ENCODE measurements at places on chromosomes 7 and 10.

DNA sequence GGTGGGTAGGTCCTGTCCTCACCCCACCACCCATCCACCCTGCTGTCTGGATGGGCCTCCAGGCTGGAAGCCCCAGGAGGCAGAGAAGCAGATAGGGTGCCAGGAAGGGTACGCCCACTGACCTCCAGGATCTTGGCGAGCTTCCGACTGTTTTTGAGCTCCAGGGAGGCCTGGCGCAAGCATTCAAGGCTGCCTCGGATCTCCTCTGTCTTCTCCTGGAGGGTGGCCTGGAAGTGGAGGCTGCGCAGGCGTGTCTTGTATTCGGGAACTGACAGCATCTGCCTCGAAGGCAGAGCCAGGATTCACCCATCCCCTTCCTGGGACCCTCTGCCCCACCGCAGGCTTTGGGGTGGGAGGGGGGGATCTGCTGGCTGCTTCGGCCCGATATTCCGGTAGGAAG is 48.4 kb downstream of the GRID2IP start:
- DNase-seq: no peak

DNA sequence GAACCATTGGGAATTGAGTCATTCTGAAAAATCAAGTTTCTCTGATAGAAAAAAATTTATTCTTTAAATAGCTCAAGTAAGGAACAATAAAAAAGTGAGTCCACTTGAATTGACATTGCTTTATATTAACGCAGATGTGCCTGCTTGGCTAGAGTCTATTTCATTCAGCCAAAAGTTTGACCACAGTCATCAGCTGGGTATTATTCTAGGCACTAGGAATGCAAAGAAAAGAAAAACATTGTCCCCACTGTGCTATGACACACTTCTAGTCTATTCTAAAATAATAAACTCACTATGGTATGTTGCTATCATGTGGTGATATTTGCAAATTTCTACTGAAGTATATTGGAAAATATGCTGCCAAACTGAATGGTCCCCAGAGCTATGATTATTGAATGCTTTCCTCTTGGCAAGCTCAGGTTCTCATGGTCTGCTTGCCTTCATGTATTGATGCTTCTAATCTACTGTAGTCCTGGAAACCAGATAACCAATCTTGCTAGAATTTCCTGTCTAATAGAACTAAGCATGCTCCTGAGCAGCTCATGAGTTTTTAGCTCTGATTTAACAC is 8.3 kb downstream of the SFRP4 start:
- DNase-seq: no peak

DNA sequence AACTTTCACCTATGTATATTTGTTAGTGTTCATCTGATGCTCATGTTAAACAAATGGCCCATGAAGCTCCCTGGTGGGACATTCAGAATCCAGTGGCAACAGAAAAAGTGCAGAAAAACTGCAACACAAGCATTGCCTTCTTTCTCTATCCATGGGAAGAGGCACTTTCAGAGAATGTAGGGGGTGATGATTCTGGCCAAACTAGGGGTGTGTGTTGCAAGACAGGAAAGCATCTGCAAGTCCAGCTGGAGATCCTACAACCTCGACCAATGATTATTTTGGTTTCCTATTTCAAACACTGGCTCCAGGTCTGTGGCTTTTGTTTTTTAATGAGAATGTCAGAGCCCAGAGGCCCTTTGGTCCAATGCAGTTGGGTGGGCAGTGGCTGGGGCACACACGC is 198.7 kb downstream of the CXCL12 start:
- DNase-seq: no peak

DNA sequence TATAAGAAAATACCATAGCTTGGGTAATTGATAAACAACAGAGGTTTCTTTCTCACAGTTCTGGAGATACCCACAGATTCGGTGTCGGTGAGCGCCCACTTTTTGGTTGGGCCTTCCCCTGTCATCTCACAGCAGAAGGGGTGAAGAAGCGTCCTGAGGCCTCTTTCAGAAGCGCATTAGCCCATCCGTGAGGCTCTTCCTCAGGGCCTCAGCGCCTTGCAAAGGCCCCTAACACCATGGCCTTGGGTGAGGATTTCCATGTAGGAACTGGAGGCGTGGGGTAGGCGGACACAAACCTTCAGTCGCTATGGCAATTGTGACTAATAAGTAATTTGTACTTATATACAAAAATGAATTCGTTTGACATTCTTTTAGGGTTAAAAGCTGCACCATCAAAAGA is 316.0 kb downstream of the PTPRN2 start:
- no peak for DNase-seq

- no peak for DNase-seq
Observed at GRCh38 chr7:140200061-140200989, 23.5 kb upstream of the KDM7A start.

DNA sequence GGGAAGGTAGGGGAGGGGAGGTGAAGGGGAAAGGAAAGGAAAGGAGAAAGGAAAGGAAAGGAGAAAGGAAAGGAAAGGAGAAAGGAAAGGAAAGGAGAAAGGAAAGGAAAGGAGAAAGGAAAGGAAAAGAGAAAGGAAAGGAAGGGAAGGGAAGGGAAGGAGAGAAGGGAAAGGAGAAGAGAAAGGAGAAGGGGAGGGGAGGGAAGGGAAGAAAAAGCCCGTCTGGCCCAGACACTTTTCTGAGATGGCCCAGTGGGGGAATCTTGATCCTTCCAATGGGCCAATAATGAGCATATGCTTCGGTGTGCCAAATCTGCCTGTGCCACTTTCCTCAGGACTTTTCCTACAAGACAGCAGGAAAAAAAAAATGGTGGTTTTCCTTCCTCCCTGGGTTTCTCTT is 64.5 kb downstream of the CH25H start:
- no peak for DNase-seq

DNA sequence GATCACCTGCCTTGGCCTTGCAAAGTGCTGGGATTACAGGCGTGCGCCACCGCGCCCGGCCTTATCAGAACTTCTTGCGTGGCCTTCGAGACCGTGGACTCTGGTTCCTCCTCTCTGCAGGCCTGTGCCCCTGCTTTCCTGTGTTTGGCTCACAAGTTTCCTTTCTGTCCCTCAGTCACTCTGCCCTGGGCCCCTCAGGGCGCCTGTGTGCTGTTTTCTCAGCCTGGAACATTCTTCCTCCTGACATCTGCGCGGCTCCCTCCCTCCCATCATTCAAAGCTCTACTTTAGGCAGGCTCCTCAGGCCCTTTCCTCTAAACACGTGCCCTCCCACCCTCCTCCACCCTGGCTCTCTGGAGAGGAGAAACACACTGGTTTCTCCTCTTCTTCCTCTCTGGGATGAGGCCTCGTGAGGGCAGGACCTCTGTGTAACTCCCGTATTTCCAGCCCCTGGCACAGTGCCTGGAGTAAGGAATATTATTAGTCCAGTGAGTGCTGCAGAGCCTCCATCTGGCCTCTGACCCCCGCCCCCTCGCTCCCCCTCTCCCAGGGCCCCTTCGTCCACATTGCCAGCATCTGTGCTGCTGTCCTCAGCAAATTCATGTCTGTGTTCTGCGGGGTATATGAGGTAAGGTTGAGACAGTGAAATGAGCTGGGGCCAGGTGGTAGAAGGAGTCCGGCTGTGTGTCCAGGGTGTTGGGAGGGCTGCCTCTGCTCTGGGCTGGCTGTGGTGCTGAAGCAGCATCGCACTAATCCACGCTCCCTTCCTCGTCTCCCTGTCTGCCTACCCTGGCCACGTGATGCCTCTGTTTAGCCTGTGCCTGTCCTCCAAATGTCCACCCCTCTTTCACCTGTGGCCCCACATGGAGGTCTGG is 7.1 kb downstream of the CLCN1 start:
- no peak for DNase-seq

DNA sequence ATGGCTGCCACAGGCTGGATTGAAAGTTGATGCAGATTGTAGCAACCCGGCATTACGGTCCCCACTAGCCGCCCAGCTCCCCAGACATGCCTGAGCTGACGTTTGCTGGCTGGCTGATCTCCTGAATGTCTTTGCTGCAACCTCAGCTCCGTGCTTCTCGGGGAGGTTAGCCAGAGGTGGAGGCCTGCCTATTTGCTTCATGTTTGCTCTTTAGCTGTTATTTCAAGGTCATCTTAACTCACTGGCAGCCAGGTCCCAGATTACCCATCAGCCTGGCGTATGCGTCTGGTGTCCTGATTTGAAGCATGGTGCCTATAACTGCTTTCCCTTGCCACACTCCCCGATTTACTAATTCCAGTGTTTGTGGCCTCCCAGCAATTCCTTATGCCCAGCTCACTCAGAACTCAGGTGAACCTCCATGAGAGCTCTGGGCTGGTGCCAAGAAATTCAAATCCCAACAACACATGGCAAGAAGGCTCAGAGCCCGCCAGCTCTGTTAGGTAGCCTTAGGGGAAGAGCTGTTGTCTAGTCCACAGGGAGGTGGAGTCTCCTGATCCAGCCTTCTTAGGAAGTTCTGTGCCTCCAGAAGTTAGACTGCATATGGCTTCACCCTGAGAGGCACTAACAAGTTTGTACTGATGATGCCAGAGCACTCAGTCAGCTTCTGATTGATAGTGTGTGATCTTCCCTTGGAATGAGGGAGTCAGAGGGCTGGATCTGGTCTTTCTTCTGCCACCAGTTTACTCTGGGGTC is 69.7 kb upstream of the EXOC4 start:
- no peak for DNase-seq

- no peak for DNase-seq
Observed at GRCh38 chr7:122688400-122688998, 10.4 kb downstream of the RNF133 start.

Data from NCI-H510A treated with DMSO at 0.1 percent for 48 hours (cell line).